GOT3 (cell line): ENCODE measurements at places on chromosomes 3 and 15.

DNA sequence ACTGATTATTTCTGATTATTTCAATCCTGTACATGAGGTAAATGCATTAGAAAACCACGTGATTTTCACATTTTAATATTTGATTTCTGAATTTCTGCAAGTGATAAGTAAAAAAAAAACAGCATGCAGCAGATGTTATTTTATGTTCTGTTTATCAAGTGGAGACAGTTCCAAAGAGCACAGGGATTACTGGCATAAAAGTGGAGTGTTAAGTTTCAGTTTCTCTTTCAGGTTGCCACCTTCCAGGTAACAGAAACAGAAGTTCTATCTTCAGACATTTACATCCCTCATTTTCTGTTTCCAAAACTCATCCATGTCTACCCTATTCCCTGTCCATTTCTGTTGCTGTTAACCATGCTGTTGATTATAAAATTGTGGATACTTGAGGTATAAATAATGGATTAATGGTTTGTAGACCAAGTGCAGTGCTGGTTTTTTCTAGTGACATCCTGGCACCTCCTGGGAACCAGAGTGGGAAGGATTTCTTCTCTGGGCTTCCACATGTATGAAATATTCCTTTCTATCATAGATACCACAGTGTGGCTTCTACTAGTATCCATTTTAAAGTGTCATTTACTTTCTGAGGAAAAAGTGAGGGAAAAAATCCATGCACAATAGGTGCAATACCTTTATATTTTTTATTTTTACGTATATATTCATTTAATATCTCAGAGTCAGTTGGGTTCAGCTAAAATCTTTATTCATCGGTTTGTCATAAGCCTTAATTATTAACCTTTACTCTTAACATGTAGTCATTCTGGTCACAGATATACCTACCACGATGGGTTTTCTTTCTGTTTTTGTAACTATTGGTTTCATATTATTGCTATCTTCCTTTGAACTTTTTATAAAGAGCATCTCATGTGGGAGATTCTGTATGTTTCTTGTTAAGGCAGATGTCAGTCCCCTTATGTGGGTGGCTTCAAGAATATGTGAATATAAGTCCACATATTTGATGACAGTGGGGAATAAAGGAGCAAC is 1010.0 kb downstream of the SQOR start:
- DNase-seq, result no peak

DNA sequence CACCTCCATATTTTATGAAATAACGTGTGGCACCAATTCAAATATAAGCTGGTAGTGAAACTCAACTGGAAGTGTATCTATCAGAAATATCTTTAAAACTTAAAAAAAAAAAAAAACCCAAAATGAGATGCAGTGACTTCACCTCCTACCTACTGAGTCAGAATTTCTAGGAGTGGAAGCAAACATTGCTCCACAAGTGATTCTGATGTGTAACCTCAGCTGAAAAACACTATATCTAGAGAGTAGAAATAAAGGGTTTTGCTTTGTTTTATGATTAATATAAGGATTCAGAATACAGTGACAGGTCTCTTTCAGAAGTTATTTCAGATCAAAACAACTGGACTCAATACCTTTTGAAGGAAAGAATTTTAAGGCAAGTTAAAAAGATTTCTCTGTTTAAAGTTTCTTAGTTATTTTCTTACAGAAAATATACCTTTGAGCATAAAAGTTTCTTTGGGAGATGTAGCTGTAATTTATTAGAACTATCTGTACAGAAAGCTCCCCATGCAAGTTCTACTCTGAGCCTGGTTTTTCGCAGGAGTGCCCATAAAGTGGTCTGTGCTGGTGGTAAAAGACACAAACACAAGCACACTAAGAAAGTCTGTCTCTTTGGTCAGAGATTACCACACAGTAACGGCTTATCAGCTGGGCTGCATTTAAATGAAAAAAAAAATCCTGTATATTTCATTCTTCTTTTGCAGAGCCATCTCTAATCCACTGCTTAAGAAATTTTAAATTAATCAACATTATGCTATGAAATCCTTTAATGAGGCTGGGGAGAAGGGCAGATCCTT is 59.9 kb upstream of the PPIB start:
- no peak for DNase-seq

DNA sequence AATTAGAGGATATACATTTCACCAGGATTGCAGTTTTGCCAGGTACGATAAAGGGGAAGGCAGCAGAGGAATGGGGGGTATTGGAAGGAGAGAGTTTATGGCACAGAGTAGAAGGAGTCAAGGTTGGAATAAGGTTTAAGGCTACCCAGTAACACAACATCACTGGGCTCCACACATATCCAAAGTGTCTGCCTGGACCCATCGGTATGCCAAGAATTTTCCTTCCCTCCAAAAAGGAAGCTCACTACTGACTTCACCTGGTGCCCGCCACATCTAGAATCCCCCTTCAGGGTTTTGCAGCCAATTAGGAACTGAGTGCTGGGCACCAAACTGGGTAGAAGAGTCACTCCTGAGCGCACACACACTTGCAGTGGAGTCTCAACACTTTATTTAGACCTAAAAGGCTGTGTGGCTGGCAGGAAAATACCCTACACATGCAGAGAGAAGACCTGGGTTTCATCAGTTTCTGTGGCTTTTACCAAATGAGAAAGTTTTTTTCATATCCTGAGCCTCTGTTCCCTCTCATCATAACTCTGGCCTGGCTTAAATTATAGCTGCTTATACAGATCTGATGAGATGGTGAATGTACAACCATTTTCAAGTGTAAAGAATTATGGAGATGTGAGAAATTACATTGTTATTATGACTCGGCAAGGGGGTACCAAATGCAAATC is 190.8 kb upstream of the LPP start:
- DNase-seq, result no peak

- no peak for DNase-seq
These were observed 769.4 kb upstream of the GOLIM4 start for GRCh38 chr3:168865022-168865551.
